ENCODE measurements at places on chromosomes 11 and 22. TPM values are rescaled to one million over a fixed set of nuclear protein-coding genes. Genes with fewer than 3 reads are reported as not detected.

DNA sequence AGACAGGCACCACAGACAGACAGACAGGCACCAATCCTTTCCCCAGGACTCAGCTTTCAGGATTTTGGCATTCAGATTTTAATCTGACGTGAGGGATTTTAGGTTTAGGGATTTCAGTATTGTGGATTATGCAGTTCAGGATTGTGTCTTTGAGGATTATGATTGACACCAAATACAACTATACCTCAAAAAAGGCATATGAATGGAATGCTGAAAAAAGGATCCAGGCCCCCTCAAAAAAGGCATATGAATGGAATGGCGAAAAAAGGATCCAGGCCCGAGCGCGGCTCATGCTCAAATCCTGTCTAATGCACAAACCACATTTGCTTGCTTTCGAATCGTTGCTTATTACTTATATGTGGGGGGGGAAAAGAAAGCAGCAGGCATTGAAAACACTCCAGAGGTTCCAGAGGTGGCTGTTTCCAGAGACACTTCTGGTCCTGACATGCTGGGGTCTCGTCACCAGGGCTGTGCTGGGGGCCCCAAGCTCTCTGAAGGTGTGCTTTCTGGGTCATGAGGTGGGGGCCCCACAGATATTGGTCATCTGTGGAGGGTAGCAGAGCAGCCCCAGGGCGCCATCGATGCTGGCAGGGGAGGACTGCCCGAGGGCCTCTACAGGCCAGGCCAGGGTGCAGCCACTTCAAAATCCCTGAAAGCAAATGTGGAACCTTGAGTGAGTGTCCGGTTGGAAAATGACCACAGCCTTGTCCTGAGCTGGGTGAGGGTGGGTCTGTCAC is 16.8 kb upstream of the OSBPL5 start:
- peaks cover 20% of the 10 kb centered on the region for H3K27me3 ChIP-seq
- 0 out of 2 replicates have a peak, but pooled peaks cover 2% of the 10 kb centered on the region for H3K4me1 ChIP-seq
- DNase-seq, result no peak
- no peaks in the 10 kb centered on the region for H3K36me3 ChIP-seq
- H3K27ac ChIP-seq, result no peak overlapping the region

GRCh38 chr22:39729141-39729934 is 158.8 kb downstream of the CACNA1I start:
- H3K27me3 ChIP-seq, result peaks cover 43% of the 10 kb centered on the region
- no peak overlapping the region for H3K4me3 ChIP-seq
- no peaks in the 10 kb centered on the region for H3K4me1 ChIP-seq
- H3K27ac ChIP-seq, result no peak overlapping the region
- H3K36me3 ChIP-seq, result no peaks in the 10 kb centered on the region

DNA sequence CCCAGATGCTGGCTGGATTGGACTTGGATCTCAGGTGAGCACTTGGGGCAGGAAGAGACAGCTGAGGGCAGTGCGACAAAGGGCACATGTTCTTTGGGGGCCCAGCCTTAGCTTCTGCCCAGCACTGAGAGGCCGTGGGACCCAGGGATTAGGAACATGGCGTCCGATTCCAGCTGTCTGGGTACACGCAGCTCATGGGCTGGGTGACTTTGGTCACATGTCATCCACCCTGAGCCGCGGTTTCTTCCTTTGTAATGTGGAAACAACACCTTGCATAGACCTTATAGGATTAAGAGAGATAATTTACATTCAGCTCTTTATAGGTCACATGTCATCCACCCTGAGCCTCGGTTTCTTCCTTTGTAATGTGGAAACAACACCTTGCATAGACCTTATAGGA is 39.8 kb downstream of the MYO18B start:
- H3K27me3 ChIP-seq, result peaks cover 2% of the 10 kb centered on the region
- no peaks in the 10 kb centered on the region for H3K4me1 ChIP-seq
- no peak overlapping the region for H3K4me3 ChIP-seq
- H3K27ac ChIP-seq, result no peak overlapping the region
- no peak for DNase-seq

PRG3 gene
- total RNA-seq, result not detected

DNA sequence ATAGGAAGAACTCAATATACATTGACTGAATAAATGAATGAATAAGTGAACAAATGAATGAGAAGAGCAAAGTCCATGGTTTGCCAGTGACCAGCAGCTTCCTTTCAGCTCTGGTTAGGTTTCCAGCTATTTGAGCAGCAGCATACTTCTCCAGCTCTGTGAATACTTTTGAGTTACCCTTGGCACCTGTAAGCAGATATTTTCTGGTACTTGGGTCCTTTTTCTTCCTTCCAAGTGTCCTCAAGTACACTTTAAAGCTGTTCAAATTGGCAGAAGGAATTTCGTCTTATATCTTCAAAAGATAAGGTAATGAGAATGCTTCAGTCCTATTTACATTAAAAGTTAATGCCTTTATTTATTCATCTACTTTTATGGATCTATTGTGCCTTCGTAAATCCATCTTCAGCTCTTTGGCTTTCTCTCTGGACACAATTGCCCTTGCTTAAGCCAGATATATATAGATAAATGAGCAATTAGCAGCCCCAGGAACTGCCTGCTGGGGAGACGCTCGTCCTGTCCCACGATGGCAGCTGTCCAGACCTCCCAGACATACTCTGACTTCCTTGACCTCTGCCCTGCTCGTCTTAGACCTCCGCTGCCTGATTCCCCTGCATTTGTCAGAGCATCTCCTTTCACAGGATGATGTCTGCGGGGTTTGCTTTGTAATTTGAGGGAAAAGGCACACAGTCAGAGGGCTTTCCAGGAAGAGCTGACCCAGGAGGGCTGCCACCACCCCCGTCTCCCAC is 926.3 kb downstream of the OPCML start:
- no peaks in the 10 kb centered on the region for H3K36me3 ChIP-seq
- H3K27ac ChIP-seq, result no peak overlapping the region
- no peak for DNase-seq
- H3K27me3 ChIP-seq, result no peaks in the 10 kb centered on the region

- H3K4me1 ChIP-seq, result no peaks in the 10 kb centered on the region
- H3K27ac ChIP-seq, result no peak overlapping the region
- H3K27me3 ChIP-seq, result no peaks in the 10 kb centered on the region
These were observed 11.7 kb upstream of the DNAJB13 start for GRCh38 chr11:73939096-73939495.

DNA sequence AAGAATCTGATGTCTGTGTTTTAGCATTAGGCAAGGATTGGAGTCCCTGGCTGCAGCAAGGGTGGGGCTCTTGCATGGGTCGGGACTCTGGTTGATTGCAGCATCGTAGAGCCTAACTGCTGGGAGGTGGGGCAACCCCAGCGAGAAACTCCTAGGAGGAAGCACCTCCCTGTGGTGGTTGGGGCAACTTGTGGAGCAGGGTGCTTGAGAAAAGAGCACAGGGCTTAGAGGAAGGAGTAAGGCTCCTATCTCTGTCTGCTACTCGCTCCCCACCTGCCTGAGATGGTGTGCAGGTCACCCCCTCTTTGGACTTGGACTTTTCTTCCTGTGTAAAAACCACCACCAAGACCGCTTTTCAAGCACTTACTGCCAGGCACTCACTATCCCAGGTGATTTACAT is 15.6 kb downstream of the SREBF2 start:
- no peaks in the 10 kb centered on the region for H3K27me3 ChIP-seq
- no peaks in the 10 kb centered on the region for H3K36me3 ChIP-seq
- no peak overlapping the region for H3K4me3 ChIP-seq
- H3K4me1 ChIP-seq, result peaks cover 3% of the 10 kb centered on the region
- no peak for DNase-seq

OR10A5 gene
- total RNA-seq, result not detected

ABCC8 gene
- not detected for total RNA-seq

DNA sequence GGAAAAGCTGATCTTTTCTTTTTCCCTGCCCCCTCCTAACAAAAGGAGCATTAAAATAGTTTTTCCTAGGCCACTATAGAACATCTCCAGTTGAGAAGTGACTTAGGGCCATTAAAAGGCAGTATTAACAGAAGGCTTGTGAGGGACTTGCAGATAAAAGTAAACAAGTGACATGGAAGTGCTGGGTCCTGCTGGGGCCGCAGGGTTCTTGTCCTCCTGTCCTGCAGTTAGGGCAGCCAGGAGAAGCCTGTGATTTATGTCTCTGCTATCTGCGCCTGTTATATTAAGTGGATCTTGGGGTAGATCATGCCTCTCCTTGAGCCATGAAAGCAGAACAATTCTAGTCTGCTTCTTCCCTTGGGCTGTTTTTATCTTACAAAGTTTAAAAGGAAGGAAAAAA is 271.4 kb upstream of the C11orf87 start:
- no peak for DNase-seq
- H3K36me3 ChIP-seq, result no peaks in the 10 kb centered on the region
- H3K4me1 ChIP-seq, result no peaks in the 10 kb centered on the region
- H3K27me3 ChIP-seq, result peaks cover 1% of the 10 kb centered on the region

DNA sequence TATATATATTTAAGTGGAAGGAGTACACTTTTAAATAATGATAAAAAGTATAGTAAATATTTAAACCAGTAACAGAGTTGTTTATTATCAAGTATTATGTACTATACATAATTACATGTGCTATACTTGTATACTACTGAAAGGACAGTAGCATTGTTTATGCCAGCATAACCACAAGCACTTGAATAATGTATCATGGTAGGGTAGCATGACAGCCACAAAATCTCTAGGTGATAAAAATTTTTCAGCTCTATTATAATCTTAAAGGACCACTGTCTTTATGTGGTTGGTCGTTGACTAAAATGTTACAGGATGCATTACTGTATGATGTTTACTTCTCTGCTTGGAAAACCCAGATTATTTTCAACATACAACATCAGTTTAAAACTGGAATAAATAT is 349.2 kb downstream of the CASP12 start:
- no peak for DNase-seq
- H3K27me3 ChIP-seq, result no peaks in the 10 kb centered on the region
- H3K4me1 ChIP-seq, result no peaks in the 10 kb centered on the region
- no peaks in the 10 kb centered on the region for H3K36me3 ChIP-seq

MACROD1 gene
- total RNA-seq, result 2.5 TPM

DNA sequence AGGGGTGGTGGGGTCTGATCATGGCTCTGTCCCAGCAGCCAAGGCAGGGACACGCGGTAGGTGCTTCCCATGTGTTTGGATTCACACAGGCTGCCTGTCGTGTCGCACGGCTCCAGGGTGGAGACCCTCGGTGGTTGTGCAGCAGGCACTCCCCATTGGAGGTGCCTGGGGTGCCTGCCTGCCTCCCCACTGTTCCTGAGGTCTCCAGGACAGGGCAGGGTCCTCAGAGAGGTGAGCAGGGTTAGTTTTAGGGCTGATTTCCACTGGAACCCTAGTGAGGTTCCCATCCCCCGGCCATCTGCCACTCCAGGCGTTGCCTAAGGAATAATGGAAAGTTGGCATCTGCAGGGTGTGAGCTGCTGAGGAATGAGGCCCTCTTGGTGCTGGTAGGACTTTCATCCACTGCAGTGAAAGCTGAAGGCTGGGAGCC is 32.3 kb downstream of the OSBPL5 start:
- H3K27ac ChIP-seq, result no peak overlapping the region
- no peak for DNase-seq

NXPE2 gene
- total RNA-seq, result not detected

GRM5 gene
- under 0.01 TPM for total RNA-seq

DNA sequence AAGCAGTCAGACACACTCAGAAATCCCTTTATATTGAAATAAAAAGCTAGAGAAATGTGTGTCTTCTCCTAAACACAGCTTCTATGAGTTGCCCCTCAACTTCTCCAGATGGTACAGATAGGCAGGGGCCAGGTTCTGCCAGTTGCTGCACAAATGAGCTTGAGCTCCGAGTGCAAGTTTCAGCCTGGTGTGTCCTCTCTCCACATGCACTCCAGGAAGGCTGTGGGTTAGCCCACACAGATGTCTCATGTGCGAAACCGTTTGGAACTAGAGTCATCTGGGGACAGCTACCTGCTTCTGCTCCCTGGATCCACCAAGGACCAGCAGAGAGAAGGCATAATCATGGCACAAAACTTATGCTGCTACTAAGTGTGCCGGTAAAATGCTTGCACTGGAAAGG is 812.6 kb downstream of the OPCML start:
- H3K4me1 ChIP-seq, result no peaks in the 10 kb centered on the region
- no peak overlapping the region for H3K27ac ChIP-seq
- no peak for DNase-seq
- no peaks in the 10 kb centered on the region for H3K27me3 ChIP-seq
- H3K4me3 ChIP-seq, result no peak overlapping the region

- no peaks in the 10 kb centered on the region for H3K36me3 ChIP-seq
- DNase-seq, result no peak
- no peaks in the 10 kb centered on the region for H3K27me3 ChIP-seq
- H3K4me1 ChIP-seq, result peaks cover 3% of the 10 kb centered on the region
- no peak overlapping the region for H3K27ac ChIP-seq
- H3K4me3 ChIP-seq, result no peak overlapping the region
These were observed 49.0 kb upstream of the BMAL1 start for GRCh38 chr11:13228572-13228971.

GRCh38 chr22:38802671-38803121 is 8.8 kb upstream of the DNAL4 start:
- peak overlapping the region; percentile 1 for H3K27ac ChIP-seq
- H3K4me1 ChIP-seq, result 0 out of 2 replicates have a peak, but pooled peaks cover 2% of the 10 kb centered on the region
- peaks cover 10% of the 10 kb centered on the region for H3K27me3 ChIP-seq
- DNase-seq, result peak; percentile 95

- H3K4me1 ChIP-seq, result peaks cover 4% of the 10 kb centered on the region
- H3K27me3 ChIP-seq, result no peaks in the 10 kb centered on the region
- H3K36me3 ChIP-seq, result peaks cover 5% of the 10 kb centered on the region
- no peak overlapping the region for H3K27ac ChIP-seq
- peak; percentile 81 for DNase-seq
These were observed 13.9 kb upstream of the ADSL start for GRCh38 chr22:40332319-40332781.

GRCh38 chr11:21628641-21629040 is 564.2 kb upstream of the ANO5 start:
- H3K27ac ChIP-seq, result no peak overlapping the region
- H3K27me3 ChIP-seq, result no peaks in the 10 kb centered on the region
- H3K4me1 ChIP-seq, result no peaks in the 10 kb centered on the region
- no peak for DNase-seq

- no peak for DNase-seq
- no peaks in the 10 kb centered on the region for H3K36me3 ChIP-seq
- no peak overlapping the region for H3K27ac ChIP-seq
- H3K4me3 ChIP-seq, result no peak overlapping the region
These were observed 6.4 kb downstream of the HIPK3 start for GRCh38 chr11:33263549-33263948.

- peaks cover 4% of the 10 kb centered on the region for H3K4me1 ChIP-seq
- peak; percentile 11 for DNase-seq
- no peak overlapping the region for H3K4me3 ChIP-seq
- peaks cover 5% of the 10 kb centered on the region for H3K27me3 ChIP-seq
- H3K27ac ChIP-seq, result no peak overlapping the region
These were observed 54.2 kb downstream of the NAV2 start for GRCh38 chr11:19766810-19767209.

- peaks cover 14% of the 10 kb centered on the region for H3K4me1 ChIP-seq
- no peaks in the 10 kb centered on the region for H3K27me3 ChIP-seq
- no peak for DNase-seq
- H3K36me3 ChIP-seq, result no peaks in the 10 kb centered on the region
These were observed 94.8 kb upstream of the APOA1 start for GRCh38 chr11:116932181-116932580.

DNA sequence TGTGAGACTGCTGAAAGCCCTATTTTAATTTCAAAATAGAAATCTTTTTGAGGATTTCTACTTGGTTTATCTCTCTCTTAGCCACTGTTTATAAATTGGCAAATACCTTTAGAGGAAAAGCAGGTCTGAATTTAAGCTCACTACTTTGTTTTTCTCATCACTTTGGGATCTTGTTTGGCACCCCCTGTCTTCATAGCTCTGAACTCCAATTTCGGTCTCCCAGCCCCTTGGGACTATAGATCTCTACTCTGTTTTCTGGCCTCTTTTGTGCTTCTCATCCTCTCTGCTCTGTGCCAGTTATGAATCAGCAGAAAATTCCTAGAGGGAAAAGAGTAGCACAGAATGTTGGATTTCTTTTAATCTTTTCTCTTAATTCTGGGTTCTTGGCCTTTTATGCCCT is 118.3 kb downstream of the CYP2R1 start:
- no peaks in the 10 kb centered on the region for H3K27me3 ChIP-seq
- no peak overlapping the region for H3K4me3 ChIP-seq
- DNase-seq, result peak; percentile 0
- no peaks in the 10 kb centered on the region for H3K4me1 ChIP-seq
- H3K27ac ChIP-seq, result no peak overlapping the region
- no peaks in the 10 kb centered on the region for H3K36me3 ChIP-seq
